Activated naive CD4-positive, alpha-beta T cell (primary cell): ENCODE measurements at places on chromosomes 1 and 21.
A peak's percentile ranks its signal among the peaks of the same experiment; 100 is the strongest.

DNA sequence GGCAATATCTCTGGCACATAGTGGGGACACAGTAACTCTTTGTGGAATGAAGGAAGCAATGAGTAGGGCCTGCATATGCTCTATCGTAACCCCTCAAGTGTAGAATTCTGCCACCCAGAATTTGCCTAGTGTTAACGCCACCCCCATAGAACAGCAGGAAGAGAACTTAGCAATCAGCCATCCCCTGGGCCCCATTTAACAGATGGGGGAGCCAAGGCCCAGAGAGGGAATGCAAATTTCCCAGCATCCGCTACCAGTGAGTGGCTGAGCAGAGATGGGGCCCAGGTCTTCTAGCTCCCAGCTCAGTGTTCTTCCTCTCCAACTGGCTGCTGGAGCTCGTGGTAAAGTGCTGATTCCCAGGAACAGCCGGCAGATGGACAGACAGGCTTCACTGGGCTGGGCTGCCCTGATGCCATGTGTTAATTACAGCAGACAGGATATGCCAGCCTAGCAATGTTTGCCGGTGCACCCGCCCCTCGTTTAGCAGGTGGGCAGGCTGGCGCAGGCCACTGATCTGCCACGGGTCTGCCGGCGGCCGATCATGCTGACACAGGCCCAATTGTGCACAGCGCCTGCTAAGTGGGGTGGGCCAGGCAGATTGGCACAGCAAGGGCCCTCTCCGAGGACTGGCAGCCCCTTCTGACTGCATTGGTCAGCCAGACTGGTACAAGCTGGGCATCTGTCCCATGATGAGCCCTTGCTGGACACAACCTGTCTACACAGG, 171.9 kb downstream of the IGSF21 start:
- no peak for DNase-seq

DNA sequence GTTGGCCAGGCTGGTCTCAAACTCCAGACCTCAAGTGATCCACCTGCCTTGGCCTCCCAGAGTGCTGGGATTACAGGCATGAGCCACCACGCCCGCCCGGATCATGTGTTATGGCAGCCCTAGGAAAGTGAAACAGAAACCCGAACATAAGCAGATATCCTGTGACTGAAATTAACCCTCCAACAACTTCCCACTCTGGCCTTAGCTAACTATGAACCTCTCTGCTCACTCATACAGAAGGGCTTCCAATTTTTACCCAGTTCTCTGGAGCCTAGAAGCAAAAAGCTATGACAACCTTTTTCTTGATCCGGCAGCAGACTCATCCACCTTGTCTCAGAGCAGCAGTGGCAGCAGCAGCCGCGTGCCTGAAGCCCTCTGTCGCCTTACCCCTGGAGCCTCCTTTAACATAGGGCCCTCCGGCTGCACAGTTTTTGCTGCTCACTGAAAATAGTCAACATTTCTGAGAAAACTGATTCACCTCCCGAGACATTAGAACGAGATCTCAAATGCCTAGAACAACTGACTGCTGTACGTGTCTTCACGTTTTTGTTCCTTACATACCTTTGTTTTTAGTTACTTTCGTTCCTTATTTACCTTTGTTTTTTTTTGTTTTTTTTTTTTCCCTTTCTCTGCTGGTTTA, 9.3 kb downstream of the CBR1 start:
- DNase-seq: peak; percentile 27

DNA sequence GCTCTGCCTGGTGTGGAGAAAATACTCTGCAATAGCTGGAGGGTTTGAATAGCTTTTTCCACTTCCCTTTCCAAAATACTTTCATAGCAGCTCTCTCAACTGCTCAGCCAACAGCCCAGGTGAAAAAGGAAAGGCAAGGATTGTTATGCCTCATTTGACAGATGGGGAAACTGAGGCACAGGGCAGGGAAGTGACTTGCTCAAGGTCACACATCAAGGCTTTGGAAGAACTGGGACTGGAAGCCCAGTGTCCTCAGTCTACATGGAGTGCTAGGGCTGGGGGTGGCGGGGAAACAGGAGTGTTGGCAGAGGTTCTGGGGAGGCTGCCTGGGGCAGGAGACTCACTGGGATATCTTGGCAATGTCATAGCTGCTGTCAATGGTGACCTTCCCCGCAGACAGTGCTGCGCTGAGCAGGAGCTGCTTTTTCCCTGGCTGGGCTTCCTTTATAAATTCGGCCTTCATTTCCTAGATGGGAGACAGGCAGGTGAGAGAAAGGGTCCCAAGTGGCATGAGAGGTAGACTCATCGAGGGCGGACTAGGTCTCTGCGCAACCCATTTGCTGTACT, 4.0 kb downstream of the CHI3L1 start:
- DNase-seq: no peak

DNA sequence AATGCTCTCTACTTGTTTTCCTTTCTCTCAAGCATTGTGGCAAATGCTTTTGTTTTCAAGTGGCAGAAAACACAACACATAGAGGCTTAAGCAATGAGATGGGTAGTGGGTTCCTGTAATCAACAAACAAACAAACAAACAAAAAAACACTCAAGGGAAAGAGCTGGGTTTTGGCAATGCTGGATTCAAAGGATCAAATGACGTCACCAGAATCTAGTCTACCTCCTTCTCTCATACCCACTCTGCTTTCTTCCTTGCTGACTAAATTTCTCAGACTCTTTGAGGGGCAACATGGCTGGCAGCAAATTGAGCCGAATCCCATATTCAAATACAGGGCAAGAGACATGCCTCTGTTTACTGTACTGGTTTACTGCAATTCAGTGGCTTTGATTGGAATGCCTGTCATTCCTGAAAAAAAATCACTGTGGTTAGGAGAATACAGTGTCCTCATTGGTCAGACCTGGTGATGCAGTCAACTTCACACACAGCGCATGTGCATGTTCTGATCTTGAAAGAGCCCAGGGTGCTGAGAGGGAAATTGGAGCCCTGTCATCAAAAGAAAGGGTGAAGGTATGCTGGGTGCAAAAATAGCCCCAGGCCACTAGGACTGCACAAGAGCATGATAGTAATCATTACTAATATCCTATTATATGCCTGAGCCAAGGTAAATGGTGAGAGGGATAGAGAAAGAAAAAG, 356.2 kb downstream of the KCTD3 start:
- no peak for DNase-seq

- no peak for DNase-seq
Measured at GRCh38 chr1:235855811-235856429, 10.8 kb downstream of the LYST start.
